ENCODE measurements at places on chromosomes 2 and 18.

DNA sequence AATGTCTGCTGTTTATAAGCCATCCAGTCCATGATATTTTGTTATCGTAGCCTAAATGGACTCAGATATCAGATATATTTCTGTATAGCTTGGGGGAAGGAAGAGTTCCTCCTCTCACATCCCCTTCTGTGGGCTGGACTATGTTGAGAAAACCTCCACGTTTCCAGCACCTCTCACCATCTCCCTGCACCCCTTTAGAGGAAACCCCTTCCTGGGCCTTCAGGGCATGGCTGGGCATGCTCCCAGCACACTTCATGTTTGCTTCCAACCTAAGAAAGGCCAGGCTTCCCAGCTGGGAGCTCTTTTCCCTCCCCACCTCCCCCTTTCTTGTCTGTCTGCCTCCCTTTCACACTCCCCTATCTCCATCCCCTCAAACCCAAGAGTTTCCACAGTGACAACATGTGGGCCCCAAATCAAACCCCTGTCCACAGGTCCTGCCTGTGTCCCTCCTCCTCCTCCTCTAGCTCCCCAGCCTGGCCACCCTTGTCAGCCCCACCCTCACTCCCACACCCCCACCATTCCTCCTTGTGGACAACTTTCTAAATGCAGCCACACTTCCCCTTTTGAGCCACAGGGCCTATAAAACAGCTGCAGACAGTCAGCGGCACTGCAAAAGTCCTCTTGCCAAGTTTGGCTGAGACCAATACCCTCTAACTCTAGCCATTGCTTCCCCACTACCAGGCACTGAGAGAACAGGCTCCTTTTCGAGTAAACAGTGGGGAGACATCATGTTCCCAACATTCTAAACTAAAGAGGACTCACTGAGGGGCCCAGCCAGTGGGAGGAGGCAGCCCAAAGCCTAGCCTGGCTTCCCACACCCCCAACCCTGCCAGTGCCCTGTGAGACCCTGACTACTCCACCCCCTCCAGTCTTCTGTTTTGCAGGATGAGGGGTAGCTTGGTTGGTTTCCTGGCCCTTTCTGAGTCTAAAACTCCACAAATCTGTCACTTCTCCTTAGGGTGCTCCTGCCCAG lies 120.5 kb downstream of the ZFP36L2 start:
- no peak for DNase-seq

DNA sequence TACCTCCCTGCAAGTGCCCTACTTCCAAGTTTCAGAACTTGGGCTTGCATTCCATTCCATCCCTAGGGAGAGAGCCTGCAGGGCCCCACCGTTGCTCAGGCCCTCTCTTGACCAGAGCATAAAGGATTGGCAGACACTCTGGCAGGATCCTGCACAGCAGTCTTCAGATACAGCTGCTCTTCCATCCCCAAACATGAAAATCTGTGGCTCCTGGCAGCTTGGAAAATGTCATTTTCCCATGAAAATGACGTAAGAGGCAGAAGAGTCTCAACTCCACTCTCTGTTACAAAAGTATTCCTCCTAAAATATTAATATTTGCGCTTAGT lies 162.6 kb downstream of the GFPT1 start:
- no peak for DNase-seq

GRCh38 chr2:17160594-17160993 lies 357.6 kb downstream of the RAD51AP2 start:
- no peak for DNase-seq

GRCh38 chr2:240986787-240987411 lies 11.5 kb upstream of the SNED1 start:
- DNase-seq: no peak

GRCh38 chr2:17580319-17580715 lies 39.8 kb downstream of the VSNL1 start:
- DNase-seq: no peak

DNA sequence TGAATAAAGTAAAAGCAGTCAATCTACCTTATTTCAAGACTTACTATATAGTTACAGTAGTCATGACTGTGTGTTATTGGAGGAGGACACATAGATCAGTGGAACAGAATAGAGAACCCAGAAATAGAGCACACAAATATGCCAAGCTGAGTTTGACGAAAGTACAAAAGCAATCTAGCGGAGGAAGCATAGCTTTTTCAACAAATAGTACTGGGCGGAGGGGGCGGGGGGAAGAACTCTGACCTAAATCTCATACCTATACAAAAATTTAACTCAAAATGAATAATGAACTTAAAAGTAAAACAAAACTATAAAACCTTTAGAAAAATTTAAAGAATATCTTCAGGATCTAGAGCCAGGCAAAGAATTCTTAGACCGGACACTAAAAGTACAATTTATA lies 139.1 kb downstream of the AGPS start:
- DNase-seq: no peak

DNA sequence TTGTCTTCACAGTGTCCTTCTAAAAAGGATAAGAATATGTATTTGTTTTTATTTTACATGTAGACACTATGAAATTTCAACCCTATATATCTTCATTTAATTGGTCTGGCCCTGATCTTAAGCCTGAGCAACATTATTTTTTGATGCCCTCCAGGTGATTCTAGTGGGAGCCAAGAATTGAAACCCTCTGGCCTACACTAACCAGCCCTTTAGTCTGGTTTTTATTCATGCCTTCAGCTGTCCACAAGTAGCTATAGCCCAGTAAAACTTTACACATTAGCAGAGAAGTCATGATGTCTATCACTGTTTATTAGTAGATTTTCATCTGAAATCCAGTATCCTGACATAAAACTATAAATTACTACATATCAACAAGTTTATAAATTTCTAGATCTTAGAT lies 52.7 kb upstream of the UBXN4 start:
- DNase-seq: no peak

DNA sequence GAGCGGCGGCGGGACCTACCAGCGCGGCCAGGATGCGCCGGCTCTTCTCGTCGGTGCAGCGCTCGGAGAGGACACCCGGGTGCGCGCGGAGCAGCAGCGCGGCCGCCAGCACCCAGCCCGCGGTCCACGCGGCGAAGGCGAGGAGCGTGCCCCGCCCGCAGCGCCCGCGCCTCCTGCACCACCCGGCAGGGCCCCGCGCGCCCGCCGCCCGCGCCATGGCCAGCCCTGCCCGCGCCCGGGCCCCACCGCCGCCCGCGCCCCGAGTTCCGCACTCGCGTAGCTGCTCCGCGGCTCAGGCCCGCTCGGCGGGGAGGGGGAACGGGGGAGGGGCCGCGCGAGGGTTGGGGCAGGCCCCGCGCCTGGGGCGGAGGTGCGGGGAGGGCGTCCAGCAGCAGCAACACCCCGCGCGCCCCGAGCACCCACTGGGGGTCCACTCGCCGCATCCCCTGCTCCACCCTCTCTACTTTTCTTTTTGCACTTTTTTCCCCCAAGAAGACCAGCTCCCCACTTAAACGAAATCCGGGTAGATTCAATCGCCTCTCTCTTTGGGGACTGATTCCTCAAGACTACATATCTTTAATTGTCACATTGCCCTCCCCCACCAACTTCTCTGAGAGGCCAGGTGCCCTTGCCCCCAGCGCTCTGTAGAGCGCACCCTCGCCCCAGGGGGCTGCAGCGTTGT lies at the start of gene DIPK1C:
Gene DIPK1C (minus strand): TSS at position 266 of the 682 bp plus-strand sequence. CDS start 49 bp downstream, at position 217.
- no peak for DNase-seq

DNA sequence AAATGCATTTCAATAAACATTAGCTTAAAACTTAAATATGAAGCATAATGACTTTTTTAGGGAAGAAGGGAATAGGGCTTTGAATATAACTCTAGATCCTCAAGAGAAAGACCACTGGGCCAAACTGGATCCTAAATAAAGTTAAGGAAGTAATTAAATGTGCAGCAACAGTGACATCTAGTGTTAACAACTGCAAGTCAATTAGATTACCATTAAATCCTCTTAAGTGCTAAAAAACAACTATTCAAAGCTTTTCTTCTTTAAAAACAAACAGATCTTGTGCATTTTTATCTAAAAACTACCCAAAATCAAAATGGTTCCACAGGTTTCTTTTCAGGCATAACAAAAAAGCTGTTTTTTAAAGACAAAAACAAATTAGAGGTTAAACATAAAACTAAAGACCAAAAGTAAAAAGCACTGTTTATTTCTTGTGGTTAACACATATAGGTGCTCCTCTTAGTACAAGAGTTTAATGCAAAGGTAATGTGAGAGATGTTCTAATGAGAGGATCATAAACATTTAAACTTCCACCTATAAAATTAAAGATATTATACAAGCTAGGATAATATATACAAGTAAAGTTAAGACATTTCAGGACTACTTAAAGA lies 111.4 kb downstream of the THADA start:
- DNase-seq: no peak

- no peak for DNase-seq
Measured at GRCh38 chr18:50472941-50473340, 86.9 kb upstream of the MAPK4 start.

GRCh38 chr2:37890893-37891495 lies 34.1 kb upstream of the RMDN2 start:
- peak; percentile 35 for DNase-seq

GRCh38 chr2:127840893-127841292 lies 17.1 kb downstream of the POLR2D start:
- no peak for DNase-seq

GRCh38 chr2:132979339-132980093 lies 309.5 kb upstream of the LYPD1 start:
- no peak for DNase-seq

- no peak for DNase-seq
Measured at GRCh38 chr2:236501026-236501425, 68.6 kb upstream of the ACKR3 start.

DNA sequence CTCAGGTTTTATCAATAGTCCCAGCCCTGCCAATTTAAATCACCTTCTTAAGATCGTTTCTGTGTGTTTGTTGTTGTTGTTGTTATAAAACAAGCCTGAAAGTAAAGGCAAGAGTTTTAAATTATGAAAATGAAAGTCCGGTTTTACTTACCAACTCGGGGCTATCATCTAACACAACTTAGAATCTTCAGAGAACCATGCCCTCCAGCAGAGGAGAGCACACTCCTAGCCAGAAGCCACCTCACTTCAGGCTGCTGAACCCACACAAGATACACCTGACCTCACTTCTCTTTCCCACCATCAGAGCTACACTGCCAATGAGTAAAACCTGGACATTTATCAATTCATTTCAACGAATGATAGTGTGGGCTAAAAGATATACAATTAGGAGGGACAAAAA lies 335.2 kb downstream of the IRS1 start:
- DNase-seq: no peak

GRCh38 chr18:78519394-78520062 lies 460.1 kb upstream of the SALL3 start:
- DNase-seq: no peak

DNA sequence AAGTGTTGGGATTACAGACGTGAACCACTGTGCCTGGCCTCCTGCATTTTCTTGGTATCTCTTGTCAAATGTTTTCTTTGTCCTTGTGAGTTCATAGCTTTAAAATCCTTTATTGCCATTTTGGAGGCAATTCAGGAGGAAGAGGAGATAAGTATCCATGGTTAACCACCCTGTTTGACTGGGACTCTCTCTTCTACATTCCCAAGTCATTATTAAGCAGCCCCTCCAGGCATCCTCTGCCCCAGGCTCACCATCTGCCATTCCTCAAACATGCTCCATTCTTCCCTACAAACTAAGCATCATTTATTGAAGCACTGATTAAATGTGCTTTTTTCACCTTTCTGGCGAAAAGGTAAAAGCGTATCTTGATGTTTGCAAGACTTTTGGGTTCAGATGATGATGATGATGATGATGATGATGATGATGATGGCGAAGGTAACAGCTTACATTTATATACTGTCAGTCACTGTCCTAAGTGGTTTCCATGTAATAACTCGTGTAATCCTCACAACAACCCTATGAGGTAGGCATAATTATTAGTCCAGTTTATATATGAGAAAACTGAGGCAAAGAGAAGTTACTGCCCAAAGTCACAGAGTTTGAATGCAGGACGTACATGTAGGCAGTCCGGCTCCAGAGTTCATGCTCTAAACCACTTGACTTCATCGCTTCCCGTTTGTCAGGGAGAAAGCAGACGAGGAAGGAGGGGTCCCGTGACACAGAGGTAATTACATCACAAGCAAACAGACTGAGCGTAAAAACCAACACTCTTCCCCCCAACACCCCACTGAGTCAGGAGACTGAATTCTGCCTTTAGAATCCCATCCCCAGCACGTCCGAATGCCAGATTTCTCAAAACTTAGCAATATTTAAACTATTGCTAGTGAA lies 69.7 kb upstream of the ACKR3 start:
- DNase-seq: no peak

GRCh38 chr2:180334514-180334913 lies 327.4 kb upstream of the CWC22 start:
- DNase-seq: no peak

DNA sequence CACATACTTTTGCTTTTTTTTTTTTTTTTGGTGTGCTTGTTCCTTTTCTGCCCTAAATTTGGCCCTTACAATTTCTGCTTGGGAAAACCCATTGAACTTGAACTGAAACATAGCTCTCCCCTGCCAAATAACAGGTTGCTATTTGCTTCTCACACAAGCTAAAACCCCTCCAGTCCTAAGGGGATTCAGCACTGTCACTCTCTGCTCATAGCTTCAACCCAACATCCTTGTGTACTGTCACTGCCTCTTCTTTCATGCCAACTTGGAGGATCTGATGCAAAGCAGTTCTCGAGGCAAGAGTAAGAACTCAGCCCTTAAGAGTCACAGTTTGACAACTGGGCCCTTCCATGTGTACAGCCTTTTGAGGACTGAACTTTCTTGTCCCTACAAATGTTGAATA lies 30.6 kb upstream of the NRP2 start:
- no peak for DNase-seq

- no peak for DNase-seq
Measured at GRCh38 chr2:207766041-207766551, 3.6 kb downstream of the FZD5 start.

DNA sequence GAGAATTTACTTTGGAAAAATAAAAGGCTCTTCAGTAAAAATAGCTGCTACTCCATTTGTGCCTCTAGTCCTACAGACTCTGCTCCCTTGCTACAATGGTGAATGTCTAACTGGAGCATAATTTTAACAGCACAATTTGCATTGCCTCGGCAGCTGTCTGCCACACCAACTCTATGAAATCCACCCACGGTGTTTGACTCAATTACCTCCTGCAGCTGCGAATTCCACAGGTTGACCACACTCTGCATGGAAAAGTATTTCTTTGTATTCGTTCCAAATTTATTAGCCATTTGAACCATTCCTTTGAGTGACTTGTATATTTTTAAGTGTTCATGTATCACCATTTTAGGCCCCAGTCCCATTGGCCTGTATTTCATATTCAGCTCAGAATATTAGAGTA lies 182.1 kb upstream of the CCDC68 start:
- DNase-seq: no peak

- DNase-seq: no peak
Measured at GRCh38 chr18:77114415-77115191, 18.0 kb downstream of the MBP start.

DNA sequence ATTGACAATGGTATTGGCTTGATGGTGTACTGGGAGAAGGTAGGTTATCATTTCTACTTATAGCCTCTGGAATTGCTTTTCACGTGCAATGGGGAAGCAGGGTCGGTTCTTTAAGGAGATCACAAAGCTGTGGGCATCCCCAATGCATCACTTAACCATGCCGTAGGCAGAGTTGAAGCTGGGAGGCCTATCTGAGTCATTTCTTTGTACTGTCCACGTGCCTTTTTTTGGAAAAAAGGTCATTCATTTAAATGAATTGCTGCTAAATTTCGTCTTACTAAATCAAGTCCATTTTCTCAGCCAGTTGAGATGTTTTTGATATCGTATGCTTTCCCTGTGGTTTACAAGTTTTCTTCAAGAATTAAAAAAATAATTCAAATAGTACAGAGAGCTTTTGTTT lies 17.2 kb upstream of the GYPC start:
- DNase-seq: no peak
